Uterus (tissue), 4 donors: ENCODE measurements at places on chromosomes 11 and 22. TPM values are rescaled to one million over a fixed set of nuclear protein-coding genes. Genes with fewer than 3 reads are reported as not detected.
A peak's percentile ranks its signal among the peaks of the same experiment; 100 is the strongest.

ARRB1 gene
- 23.1 TPM for total RNA-seq

GRCh38 chr11:70482529-70482917, 84.2 kb downstream of the CTTN start:
- DNase-seq = no peak
- H3K4me1 ChIP-seq = no peaks in the 10 kb centered on the region
- H3K36me3 ChIP-seq = no peaks in the 10 kb centered on the region
- H3K27ac ChIP-seq = no peak overlapping the region

- no peak overlapping the region for H3K27ac ChIP-seq
- no peaks in the 10 kb centered on the region for H3K27me3 ChIP-seq
- no peaks in the 10 kb centered on the region for H3K4me1 ChIP-seq
- H3K36me3 ChIP-seq = no peaks in the 10 kb centered on the region
- H3K4me3 ChIP-seq = no peak overlapping the region
- DNase-seq = no peak
Measured at GRCh38 chr11:127859941-127860354, 727.4 kb downstream of the ETS1 start.

DNA sequence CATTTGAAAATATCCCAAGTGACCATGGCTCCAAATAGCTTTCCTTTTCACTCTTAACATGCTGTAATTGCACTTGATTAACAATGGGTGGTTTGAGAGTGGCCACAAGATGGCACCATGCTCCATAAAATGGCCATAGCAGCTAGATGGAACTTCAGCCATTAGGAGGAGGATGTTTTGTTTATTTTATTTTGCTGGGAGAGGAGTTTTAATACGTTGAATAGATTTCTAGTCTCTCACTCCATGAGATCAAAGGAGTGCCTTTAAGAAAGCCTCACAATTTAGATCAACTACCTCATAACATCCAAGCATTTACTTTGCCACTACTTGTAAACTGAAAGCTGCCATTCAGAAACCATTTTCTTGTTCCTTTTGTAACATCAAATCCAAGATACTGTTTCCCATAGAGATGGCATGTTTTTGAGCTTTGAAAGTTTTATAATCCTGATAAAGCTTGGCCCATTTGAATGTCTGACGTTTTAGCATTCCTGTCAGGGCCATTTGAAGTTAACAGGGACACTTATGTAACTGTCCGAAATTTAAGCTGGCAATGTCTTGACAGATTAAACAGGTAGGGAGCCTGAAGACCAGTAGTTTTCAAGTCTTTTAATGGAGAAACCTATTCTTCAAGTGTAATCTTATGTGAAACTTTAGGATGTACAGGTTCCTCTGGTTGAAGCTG, 4.7 kb downstream of the FEN1 start:
- peak; percentile 86 for DNase-seq
- H3K36me3 ChIP-seq = no peaks in the 10 kb centered on the region
- H3K27me3 ChIP-seq = no peaks in the 10 kb centered on the region
- H3K4me3 ChIP-seq = no peak overlapping the region

OR5A2 gene
- not detected for total RNA-seq

GPR83 gene
- total RNA-seq = not detected

DNA sequence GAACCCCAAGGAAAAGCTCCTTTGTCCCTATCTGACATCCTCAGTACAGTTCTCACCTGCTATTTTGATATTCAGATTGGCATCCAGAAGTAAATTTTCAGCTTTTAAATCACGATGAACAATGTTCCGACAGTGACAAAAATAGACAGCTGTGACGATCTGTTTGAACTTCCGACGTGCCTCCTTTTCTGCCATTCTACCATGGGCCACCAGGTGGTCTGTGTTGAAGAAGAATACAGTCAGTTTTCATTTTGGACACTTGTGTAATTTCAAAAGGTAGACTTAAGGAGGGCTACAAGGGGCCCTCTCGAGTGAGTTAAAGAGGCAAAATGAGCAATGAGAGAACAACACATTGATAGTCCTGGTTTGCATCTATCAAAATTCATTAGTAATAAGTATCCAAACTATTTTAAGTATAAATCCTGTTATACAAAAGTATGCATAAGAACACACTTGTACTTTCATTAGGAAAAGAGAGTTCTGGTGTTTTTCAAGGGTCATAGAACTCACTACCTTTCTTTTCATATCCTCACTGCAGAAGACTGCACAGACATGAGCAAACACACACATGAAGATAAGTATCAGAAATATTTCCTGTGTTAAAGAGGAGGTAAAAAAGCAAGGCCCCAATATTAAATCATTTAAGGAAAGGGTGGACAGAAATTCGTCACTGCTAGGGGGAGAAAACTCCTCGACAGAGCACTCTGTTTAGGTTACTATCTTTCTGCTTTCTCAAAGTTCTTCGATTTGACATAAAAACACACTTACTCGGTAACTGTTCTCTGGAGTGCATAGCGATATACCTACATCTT, 89.9 kb upstream of the APOA1 start:
- H3K4me1 ChIP-seq = peaks cover 7% of the 10 kb centered on the region
- no peak for DNase-seq
- H3K27me3 ChIP-seq = no peaks in the 10 kb centered on the region
- H3K36me3 ChIP-seq = no peaks in the 10 kb centered on the region
- H3K4me3 ChIP-seq = no peak overlapping the region

UBQLNL gene
- total RNA-seq = 6.8 TPM
